Fibroblast of skin of scalp (primary cell): ENCODE measurements at places on chromosomes 5 and 9.

DNA sequence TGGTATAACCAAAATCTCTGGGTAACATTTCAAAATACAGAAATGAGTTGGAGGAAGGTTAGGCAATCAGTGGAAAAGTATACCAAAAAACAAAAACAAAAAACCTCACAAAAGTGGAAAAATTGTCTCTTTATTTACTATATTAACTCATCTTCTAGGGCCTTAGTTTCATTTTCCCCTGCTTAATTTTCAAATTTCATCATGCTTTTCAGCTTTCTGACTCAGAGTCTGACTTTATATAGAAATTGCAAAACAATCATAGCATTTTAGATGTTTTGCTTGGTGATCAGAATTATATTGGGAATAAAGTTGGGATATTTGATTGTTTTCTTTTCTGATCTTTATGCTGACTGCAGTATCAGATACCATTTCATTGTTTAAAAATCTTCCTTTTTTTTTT is 257.0 kb upstream of the PRR16 start:
- DNase-seq, result peak; percentile 32

DNA sequence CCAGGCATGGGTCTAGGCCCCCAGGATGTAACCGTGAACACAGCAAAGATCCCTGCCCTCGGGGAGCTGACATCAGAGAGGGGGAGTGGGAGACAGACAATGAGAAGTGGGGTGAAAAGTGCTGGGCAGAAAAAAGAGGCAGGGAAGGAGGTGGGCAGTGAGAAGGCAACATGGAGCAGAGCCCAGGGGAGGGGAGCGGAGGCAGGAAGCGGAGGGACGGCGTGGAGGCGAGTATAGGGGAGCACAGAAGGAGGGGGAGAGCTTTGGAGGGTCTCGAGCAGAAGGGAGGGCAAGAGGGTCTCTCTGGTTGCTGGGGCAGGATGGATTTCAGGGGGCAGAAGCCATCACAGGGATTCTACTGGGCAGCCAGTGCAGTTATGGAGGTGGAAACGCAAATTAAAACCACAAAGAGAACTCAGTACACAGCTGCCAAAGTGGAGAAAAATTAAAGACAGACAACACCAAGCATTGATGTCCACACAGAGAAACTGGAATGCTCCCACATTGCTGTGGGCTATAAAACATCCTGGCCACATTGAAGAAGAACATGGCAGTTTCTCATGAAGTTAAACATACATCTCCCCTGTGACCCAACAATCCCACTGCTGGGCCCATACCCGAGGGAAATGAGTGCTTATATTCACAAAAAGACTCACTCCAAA is 21.1 kb upstream of the LAMC3 start:
- DNase-seq, result peak; percentile 31

DNA sequence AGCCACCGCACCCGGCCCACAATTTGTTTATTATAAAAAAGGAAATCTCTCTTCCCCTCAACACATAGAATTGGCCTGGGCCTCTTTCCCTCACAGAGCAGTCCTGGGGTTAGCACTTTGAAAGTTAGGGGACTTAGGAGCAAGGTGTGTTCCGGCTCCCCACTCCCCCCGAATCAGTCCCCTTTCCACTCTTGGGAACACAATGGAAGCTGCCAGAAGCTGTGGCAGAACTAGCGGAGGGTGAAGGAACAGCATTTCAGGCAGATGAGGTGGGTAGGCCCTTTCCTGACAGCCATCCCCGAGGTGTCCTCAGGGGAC is 16.4 kb upstream of the C5orf47 start:
- DNase-seq, result no peak

GRCh38 chr9:4320021-4320420 is 20.2 kb upstream of the GLIS3 start:
- DNase-seq, result no peak

GRCh38 chr5:94181895-94182294 is 436.5 kb downstream of the KIAA0825 start:
- no peak for DNase-seq

- DNase-seq, result no peak
Measured at GRCh38 chr9:7088611-7089010, 330.8 kb downstream of the KDM4C start.

DNA sequence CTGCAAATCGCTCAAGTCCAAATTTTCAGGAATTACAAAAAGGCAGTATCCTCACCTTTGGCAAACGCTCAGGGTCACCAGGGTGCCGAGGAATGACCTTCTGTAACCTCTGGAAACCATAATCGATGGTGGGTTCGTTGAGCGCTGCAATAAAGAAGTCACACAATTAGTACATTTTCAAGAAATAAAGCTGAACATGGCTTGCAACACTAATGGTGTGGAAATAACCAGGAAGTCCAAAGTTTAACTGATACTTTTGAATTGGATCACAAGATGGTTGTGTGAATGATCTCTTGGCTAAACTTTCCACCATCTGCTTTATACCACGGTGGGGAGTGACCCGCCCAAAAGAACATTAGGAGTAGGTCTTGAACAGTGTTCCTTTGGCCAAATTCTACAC is 368.7 kb downstream of the EBF1 start:
- DNase-seq, result no peak

DNA sequence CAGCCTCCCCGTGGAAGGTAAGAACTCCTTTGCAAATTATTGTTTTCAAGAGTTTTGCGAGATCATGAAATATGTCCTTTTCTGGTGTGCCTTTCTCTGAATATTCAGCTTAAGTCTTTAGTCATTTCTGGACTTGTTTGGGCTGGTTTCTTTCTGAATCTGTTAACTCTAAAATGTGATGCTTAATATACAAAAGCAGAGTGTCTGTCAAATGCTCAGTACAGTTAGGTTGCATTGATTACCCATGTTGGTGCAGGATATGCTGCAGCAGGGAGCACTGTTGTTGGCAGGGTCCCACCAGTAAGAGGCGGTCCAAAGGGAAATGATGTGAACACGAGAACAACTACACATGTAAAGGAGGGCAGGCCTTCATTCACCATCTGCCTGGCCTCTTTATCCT is 47.7 kb downstream of the SPTAN1 start:
- DNase-seq, result no peak

DNA sequence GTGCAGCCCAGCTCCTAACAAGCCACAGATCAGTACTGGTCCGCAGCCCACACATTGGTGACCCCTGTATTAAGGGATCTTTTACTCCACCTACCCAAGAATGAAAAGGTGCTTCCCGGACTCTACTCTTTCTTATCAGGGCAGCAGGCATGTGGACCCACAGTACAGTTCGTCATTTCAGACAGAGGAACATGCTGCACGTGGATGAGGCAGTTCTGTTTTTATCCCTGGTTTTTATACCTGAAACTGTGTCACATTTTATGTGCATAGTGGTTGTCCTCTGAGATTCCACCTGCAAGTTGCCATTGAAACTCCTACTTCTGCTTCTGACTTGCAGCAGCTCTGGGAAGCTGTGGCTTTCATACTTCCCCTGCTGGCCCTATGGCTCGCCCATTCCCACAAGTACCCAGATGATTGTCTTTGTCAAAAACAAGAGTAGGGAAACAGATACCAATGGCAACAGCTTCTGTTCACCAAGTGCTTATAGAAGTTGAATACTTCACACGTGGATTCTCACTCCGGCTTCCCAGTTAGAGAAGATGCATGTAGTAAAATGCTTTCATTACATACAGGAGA is 208.0 kb downstream of the TRIO start:
- DNase-seq, result no peak

- DNase-seq, result no peak
Measured at GRCh38 chr9:129930743-129931142, 95.5 kb downstream of the USP20 start.

GRCh38 chr9:101791938-101792337 is 53.5 kb upstream of the GRIN3A start:
- peak; percentile 12 for DNase-seq
